CMK (cell line): ENCODE measurements at places on chromosomes 1 and 21.

- no peak for DNase-seq
Measured at GRCh38 chr1:183884526-183884925, 79.6 kb downstream of the RGL1 start.

DNA sequence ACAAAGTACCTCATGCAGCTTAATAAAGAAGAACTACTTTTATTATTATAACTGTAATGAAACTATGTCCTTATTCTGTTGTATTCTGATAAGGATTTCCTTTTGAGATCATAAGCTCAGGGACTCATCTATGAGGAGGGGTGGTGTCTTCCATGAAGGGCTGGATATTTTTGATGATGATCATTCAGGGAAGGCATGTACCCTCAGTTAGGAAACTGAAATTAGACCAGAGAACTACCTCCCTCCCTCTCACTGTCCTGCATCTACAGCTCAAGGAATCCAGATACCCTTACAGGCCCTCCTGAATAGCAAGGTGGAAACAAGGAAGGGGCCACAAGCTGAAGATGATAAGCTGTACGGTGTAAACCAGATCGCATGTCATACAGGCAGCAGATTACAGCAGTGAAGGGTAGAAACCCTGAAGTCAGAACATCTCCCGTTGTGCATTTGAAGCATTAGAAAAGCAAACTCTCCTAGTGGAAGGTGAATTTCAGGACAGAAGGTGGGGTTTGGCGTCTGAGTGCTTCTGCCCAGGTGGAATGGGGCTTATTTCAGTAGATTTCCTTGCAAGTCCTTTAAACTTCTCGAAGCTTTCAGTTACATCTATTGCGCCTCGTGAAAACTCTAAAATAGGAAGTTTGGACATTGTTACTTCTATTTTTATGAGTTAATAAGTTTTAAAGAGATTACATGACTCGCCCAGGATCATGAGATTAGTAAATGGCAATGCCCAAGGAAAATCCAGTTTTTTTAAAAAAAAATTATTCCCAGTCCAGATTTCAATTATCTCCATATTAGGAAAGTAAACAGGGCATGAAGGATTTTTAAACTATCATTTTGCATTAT lies 101.1 kb upstream of the HNRNPU start:
- no peak for DNase-seq

- DNase-seq, result no peak
Measured at GRCh38 chr1:74611887-74612286, 61.7 kb downstream of the ERICH3 start.

DNA sequence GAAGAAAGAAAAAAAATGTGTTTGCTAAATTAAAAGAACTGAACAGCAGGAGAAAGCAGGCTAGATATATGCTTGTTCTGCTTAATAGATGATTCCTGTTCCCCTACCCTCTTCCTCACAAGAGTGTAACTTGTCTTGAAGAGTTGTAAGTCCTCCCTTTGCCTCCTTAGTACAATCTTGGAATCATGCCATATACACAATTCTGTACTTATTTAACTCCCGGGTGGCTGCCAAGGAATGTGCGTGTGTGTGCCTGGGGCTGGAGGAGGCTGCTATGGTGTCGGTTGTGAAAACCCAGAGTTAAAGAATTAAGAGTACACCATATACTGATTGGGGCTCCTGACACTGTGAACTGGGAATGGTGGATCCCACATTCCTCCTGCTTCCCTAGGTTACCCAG lies 194.2 kb downstream of the SIPA1L2 start:
- no peak for DNase-seq

DNA sequence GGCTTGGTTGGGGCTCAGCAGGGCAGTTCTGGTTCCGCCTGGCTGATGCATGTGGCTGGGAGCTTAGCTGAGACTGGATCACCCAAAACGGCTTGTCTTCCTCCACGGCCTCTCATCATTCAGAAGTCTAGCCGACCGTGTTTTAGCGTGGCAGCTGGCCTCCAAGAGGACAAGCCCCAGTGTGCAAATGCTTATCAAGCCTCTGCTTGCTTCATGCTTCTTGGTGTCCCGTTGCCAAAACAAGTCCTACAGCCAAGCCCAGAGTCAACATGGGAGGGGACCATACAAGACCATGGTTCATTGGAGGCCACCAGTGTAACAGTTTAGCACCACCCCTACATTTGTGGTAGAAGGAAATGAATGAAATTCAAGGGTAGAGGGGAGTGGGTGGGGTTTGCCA lies 10.5 kb upstream of the KDF1 start:
- no peak for DNase-seq

DNA sequence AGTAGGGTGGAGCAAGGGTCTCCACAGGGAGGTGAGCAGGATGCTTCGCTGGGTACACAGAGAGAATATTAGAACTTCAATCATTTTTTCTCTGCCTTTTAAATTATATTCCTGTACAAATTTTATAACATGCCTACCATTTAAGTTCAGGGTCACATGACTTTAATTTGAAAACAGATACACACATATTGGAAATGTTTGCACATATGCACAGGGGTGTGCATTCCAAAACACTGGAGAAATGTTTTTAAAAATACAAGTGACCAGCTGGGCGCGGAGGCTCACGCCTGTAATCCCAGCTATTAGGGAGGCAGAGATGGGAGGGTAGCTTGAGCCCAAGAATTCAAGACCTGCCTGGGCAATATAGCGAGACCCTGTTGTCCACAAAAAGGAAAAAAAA lies 39.7 kb downstream of the NIPAL3 start:
- no peak for DNase-seq
